Testis (tissue), 5 donors: ENCODE measurements at places on chromosomes 13 and 19. TPM values are rescaled to one million over a fixed set of nuclear protein-coding genes. Genes with fewer than 3 reads are reported as not detected.

The DENND1C gene
- total RNA-seq: 1.9 TPM

The SHFL gene
- 20.4 TPM for total RNA-seq

The TNFRSF19 gene
- total RNA-seq: 6.2 TPM

The HSH2D gene
- 0.68 TPM for total RNA-seq

The SIGLECL1 gene
- total RNA-seq: 23.8 TPM

The MCF2L gene
- total RNA-seq: 17.6 TPM

The KIR2DL1 gene
- total RNA-seq: not detected

The CACNA1A gene
- 22.5 TPM for total RNA-seq

The RPS19 gene
- total RNA-seq: 1,199 TPM

The SKA3 gene
- total RNA-seq: 8.1 TPM

The ZC3H13 gene
- total RNA-seq: 36.8 TPM

The DOCK6 gene
- 32.5 TPM for total RNA-seq

The FEM1A gene
- 14.3 TPM for total RNA-seq

The RUBCNL gene
- 18.3 TPM for total RNA-seq

The CCDC8 gene
- 23.3 TPM for total RNA-seq

The PLPP2 gene
- 18.1 TPM for total RNA-seq

The PDX1 gene
- 0.12 TPM for total RNA-seq

The KIR2DL4 gene
- total RNA-seq: not detected

The ICAM5 gene
- 4.3 TPM for total RNA-seq

The RGS9BP gene
- 0.94 TPM for total RNA-seq

The GSX1 gene
- total RNA-seq: not detected

The TLE6 gene
- 9.1 TPM for total RNA-seq

The ZNF568 gene
- total RNA-seq: 9.9 TPM

The MED26 gene
- 66.5 TPM for total RNA-seq

The SWSAP1 gene
- total RNA-seq: 6.5 TPM

The CADM4 gene
- total RNA-seq: 1.5 TPM

The ZNF580 gene
- 38.0 TPM for total RNA-seq

The SIGLEC11 gene
- 8.5 TPM for total RNA-seq

The GJB2 gene
- total RNA-seq: 3.1 TPM

The NLRP9 gene
- 0.68 TPM for total RNA-seq

The CEACAM21 gene
- 1.3 TPM for total RNA-seq

The ATP5F1D gene
- 166 TPM for total RNA-seq

The PTGIR gene
- 0.63 TPM for total RNA-seq

The SCAF1 gene
- total RNA-seq: 70.8 TPM

The TMEM238 gene
- 6.4 TPM for total RNA-seq

The SCN1B gene
- total RNA-seq: 6.6 TPM

The LSR gene
- total RNA-seq: 195 TPM

The CRB3 gene
- total RNA-seq: 1.2 TPM

The CEACAM8 gene
- total RNA-seq: not detected

The PROZ gene
- total RNA-seq: 0.63 TPM

The MTUS2 gene
- total RNA-seq: 9.2 TPM

The GPATCH1 gene
- 13.1 TPM for total RNA-seq

The UBE2L5 gene
- 33.4 TPM for total RNA-seq

The RFPL4AL1 gene
- not detected for total RNA-seq

The DMKN gene
- total RNA-seq: 5.8 TPM

The CASP14 gene
- total RNA-seq: 0.12 TPM

The LENG9 gene
- total RNA-seq: 5.8 TPM

The ZNF555 gene
- 8.5 TPM for total RNA-seq

The GPR42 gene
- not detected for total RNA-seq

The CFAP97D2 gene
- 2.3 TPM for total RNA-seq

The FGF21 gene
- not detected for total RNA-seq

The PPP1R12C gene
- 206 TPM for total RNA-seq

The LRFN3 gene
- total RNA-seq: 31.7 TPM

The ZNF28 gene
- 17.5 TPM for total RNA-seq

The CYP2A6 gene
- not detected for total RNA-seq

The NKPD1 gene
- 4.2 TPM for total RNA-seq

The FGF22 gene
- 1.8 TPM for total RNA-seq

The ADPRHL1 gene
- total RNA-seq: 9.3 TPM

The TNFSF13B gene
- total RNA-seq: not detected
